ENCODE measurements at places on chromosomes 5 and 9.

DNA sequence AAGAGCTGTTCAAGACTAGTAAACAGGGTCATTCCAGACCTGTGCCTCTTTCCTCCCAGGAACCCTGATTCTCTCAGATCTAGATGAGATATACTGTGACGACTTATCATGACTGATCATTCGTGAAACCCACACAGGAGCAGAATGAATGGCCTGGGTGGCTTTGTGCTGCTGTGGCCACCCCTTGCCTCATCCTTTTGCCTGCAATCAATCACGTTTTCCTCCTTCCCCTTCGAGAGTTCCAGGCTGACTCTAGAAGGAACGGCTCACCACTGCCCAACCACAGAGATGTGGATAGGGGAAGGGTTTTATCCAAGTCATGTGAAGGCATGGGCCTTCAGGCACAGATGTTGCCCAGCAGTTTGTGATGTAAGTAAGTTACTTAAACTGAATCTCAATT, 5.8 kb downstream of the ANXA6 start:
- DNase-seq = peak; percentile 61

- DNase-seq = no peak
Measured at GRCh38 chr9:20417373-20418080, 204.8 kb downstream of the MLLT3 start.

GRCh38 chr5:55066277-55066676, 36.2 kb upstream of the GZMA start:
- no peak for DNase-seq

DNA sequence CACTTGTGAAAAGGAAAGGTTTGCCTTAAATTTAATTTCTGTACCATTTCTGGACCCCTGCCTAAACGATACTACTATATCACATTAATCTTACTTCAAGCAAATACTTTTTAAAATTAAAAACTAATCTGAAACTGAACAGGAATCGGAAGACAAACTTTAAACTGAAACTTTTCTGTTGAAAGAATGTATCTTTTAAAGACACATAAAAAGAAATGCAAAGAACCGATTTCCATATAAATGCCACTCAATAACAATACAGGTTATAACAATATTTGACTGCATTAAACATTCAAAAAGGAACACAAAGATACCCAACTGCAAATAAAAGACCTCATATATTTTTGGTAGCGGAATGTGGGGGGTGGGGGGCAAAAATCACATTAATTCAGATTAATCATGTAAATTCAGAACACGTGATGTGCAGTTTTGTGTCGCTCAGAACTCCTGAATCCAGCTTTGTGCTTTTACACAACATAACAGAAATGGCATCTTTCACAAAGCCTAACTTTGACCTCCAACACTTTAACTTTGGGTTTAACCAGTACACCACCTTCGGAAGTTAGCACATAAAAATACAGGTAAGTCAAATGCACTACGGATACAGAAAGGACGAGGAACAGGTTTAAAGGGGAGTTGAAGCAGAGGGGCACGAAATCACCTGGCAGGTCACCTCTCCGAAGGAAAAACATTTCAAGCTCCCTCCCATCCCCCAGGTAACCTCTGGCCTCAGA, 925 bp downstream of the LIFR start:
- peak; percentile 18 for DNase-seq

GRCh38 chr9:36843964-36844363, 190.1 kb downstream of the PAX5 start:
- no peak for DNase-seq

- no peak for DNase-seq
Measured at GRCh38 chr9:34218446-34218845, 39.6 kb downstream of the UBAP1 start.

GRCh38 chr9:111348821-111349271, 18.8 kb upstream of the OR2K2 start:
- no peak for DNase-seq

DNA sequence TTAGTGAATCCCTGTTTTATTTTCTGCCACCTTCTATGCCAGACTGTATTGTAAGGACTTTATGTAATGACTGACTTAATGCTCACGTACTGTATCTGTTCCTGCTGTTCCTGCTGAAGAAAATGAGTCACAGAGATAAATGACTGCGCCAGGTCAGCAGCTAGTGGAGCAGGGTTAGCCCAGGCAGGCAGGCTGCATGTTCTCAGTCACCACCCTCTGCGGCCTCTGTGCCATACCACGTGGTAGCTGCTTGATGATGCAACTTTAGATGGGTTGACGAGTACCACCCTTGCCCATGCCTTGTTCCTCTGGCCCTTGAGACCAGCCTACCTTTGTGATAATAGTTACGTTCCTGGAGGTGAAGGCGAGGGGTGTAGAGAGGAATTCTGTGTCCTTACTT, 161.9 kb downstream of the TRIO start:
- no peak for DNase-seq

DNA sequence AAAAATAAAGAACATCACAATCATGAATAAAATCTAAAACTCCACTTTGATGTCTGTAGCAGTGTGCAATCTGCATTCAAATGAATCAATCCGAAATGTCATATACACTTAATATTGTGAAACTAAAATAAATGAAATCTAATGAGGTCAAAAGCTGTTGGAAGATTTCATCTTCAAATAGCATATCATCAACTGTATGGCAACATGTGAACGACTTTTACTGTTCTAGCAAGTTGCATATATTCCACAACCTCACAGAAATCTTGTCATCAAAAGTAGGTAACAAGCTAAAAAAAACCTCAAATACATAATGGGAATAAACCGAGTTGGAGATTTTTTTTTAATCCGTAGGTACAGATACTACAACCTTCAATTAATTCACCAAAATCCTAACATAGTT, 1.2 kb downstream of the PTBP3 start:
- DNase-seq = no peak
